ENCODE measurements at places on chromosomes 1 and 21.

GRCh38 chr21:45559216-45560105 lies 17.2 kb upstream of the SLC19A1 start:
- DNase-seq: no peak

DNA sequence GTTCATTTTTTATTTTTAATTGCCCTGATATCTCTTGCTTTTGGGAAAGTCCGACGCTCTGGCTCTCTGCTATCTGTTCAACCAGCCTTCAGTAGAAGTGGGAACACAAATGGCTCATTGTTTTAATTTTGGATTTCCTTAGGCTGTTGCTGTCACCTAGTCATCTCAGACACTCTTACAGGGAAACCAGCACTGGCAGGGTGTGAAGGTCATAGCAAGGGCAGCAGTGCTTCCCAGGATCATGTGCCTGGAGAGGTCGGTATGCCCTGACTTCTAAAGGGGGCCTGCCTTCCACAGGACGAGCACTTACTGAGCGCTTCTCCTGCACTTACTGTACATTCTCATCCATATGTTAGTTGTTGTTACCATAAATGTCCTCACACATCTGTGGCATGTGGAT lies 224.2 kb downstream of the DISC1 start:
- no peak for DNase-seq

GRCh38 chr21:31597683-31598082 lies 61.8 kb upstream of the SOD1 start:
- no peak for DNase-seq

GRCh38 chr1:58848818-58849411 lies 65.1 kb upstream of the JUN start:
- DNase-seq: peak; percentile 78

DNA sequence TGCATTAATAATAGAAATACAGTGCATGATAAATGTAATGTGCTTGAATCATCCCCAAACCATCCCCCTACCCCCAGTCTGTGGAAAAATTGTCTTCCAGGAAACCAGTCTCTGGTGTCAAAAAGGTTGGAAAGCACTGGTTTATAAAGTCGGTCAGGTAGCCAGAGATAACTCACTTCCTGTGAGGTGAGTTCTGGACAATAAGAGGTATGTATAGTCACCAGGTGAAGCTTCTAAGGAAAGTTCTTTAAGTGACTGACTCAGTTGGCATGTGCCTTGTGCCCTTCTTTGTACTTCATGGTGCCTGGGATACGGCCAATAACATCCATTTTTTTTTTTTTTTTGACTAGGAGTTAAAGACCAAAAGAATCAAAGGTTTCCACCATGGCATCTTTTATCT lies 103.7 kb downstream of the GPATCH2 start:
- DNase-seq: no peak

DNA sequence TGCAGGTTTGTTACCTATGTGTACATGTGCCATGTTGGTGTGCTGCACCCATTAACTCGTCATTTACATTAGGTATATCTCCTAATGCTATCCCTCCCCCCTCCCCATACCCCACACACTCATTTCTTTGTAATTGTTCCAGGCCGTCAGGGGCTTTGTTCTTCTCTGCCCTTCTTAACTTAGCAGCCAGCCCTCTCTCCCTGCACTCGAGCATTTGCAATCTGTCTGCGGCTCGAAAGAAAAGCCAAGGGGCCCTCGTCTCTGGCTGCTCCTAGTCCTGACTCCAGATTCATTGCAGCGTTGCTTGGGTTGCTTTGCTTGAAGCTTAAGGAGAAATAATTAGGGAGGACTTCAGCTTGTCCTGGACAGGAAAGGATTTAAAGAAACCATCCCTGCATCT lies 85.7 kb downstream of the ATP1A1 start:
- no peak for DNase-seq

- no peak for DNase-seq
These were observed 2.8 kb downstream of the LDLRAP1 start for GRCh38 chr1:25546193-25546592.

- DNase-seq: peak; percentile 90
These were observed 28.5 kb upstream of the KCNA2 start for GRCh38 chr1:110634455-110635311.

DNA sequence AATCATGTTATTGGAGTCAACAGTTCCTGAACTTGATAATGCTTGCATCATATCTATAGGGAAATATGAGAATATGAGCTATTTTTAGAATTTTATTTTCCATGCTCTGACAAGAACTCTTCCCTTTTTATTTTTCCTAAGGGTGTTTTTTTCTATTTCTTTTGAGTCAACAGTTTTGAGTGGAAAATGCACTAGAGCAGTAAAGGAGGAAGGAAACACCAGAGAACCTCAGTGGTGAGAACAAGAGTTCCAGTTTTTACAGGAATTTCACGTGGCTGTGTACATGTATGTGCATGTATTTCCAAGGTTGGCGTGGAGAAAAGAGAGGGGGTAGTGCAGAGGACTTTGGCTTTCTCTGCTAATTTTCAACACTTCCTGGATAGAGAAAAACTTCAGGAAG lies 63.6 kb upstream of the TNFSF18 start:
- DNase-seq: no peak

DNA sequence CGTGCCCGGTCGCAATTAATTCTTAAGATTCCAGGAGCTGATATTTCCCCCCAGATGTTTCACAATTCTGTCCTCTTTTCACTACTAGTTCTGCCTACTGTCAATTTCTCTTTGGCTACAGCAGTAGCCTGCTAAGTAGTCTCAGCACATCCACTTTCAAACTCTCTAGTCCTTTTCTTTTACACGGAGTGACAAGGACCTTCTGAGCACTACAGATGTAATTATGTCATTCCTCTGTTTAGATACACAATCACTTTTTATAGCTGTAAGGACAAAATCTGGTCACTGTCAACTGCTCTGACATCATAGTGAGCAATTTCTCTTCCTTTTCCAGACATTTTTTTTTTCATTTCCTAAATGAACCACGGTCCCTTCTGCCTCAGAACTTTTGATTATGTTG lies 421.7 kb upstream of the CHRM3 start:
- no peak for DNase-seq

DNA sequence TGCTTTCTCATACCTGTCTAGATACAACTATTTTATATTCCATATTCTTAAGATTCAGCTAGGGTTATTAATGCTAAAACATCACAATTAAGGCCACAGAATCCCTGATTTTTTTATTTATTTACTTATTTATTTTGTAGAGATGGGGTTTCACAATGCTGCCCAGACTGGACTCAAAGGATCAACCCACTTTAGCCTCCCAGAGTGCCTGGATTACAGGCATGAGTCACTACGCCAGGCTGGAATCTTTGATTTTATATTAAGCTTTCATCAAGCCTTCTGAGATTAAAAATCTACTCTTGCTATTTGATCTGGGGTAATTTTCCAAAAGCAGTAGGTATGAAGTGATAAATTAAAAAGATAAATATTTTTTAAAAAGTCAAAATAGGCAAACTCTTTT lies 38.9 kb downstream of the MCOLN2 start:
- no peak for DNase-seq

GRCh38 chr21:17476006-17476405 lies 36.8 kb upstream of the CXADR start:
- DNase-seq: peak; percentile 72

DNA sequence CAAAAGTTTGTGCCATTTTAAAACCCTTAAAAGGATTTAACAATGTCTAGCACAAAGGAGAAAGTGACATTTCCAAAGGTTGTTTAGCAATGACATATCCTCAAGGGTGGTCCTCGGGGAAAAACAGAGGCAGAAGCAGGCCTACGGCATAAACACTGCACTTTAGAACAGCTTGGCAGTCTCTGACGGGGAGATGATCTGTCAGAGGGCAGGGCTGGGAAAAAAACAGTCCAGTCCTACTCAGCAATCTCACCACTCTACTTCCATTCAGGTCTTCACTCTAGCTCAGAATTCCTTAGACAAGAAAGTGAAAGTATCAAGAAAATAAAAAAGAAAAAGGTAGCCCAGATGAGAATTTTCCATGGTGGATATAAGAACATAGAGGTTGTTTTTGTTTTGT lies 4.1 kb downstream of the CRYZ start:
- DNase-seq: no peak

DNA sequence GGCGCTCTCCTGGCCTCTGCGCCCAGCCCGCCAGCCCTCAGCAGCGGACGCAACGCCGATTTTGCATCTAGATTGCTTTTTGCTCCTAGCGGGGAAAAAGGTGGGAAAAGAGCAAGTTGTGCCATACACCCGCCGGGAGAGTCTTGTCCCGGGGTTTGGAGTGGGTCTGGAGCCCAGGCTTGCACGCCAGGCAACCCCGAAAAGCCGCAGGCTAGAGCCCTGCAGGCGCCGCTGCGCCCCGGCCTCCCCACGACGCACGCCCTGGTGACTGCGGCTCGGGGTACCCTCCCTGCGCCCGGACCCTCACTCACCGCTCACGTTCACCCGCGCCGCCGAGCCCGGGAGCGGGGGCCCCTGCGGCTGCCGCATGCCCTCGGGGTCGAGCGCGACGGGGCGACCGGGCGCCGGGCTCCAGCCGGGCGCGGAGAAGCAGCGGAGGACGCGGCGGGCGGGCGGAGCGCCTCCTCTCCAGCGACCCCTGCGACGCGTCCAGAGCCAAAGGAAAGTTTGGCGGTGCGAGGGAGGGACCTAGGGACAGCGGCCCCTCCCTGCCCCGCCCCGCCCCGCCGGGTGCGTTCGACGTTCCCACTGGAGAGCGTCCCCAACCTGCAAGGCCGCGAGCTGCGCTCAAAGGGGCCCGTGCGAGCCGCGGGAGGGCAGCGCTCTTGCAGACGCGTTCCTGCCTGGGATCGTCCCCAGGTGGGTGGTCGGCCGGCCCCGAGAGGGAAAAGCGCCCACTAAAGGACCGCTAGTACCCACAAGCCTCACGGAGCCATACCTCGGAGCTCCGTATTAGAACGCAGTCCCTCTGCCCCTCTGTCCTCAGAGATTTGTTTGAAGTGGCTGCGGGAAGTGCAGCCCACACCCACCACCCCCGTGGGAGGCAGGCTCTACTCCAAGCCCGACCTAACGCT lies at the start of gene LPAR3:
LPAR3 (minus strand) TSS at position 502 of the 914 bp plus-strand sequence. CDS start 27,086 bp downstream, outside the sequence.
- no peak for DNase-seq

DNA sequence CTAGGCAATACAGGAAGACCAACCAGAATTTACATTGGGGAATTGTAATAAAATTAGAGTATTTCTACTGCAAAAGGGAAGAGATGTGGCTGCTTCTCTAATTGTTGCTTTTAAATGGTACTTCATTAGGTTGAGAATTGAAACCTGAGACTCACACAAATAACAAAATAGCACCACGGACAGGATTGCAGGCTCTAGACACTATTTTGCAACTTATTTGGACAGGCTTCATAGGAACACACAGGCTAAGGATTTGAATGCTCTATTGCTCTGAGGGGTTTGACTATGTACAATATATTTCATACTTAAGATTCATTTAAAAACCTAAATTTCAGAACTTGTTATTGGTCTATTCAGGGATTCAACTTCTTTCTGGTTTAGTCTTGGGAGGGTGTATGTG lies 79.6 kb downstream of the ATP1B1 start:
- DNase-seq: no peak

- DNase-seq: no peak
These were observed 28.1 kb upstream of the WASF2 start for GRCh38 chr1:27517907-27518718.

DNA sequence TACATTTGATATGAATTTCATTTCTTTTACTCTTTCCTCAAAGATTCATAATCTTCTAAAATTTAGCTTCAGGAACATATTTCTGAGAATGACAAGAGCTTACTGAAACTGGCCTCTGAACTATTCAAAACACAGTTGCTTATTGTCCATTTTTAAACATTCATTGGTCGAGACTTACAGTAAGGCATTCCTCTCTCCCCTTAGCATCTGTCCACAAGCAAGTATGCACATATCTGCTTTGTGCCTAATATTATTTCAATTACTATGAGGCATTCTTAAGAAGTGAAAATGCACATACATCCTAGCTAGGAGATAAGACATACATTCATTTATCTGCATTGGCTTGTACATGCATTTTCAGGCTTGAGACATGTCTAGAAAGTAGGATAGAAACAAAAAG lies 488.7 kb downstream of the PTBP2 start:
- DNase-seq: no peak

DNA sequence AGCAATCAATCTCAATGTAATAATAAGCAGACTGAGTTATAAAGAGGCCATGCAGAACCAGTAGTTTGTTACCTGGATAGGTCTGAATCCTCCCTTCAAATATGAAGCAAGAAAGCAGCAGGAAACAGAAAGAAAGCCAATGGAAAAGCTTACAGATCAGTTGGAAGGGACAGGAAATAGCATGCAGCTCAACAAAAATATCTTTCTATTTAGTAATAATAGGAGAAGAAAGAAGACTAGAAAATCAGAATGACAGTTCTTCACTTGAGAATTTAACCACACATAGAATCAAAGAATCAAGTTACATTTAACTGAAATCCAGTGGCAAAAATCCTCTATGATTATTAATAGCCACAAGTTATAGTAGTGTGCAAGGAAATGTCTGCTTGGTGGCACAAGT lies 194.4 kb downstream of the EIF4G3 start:
- no peak for DNase-seq

DNA sequence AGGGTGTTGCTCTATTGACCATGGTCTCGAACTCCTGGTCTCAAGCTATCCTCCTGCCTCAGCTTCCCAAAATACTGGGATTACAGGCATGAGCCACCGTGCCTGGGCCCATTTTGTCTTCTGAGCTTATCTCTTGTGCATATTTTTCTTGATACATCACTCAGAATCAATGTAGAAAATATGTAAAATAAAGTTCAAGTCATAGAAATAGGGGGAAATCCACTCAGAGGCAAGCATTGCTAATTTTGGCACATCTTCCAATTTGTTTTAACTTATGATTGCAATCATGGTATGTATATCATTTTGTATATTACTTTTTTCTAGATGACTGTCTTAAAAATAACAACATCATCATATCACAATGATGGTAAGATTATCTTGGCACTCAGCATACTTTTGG lies 21.6 kb downstream of the RIT1 start:
- DNase-seq: no peak

DNA sequence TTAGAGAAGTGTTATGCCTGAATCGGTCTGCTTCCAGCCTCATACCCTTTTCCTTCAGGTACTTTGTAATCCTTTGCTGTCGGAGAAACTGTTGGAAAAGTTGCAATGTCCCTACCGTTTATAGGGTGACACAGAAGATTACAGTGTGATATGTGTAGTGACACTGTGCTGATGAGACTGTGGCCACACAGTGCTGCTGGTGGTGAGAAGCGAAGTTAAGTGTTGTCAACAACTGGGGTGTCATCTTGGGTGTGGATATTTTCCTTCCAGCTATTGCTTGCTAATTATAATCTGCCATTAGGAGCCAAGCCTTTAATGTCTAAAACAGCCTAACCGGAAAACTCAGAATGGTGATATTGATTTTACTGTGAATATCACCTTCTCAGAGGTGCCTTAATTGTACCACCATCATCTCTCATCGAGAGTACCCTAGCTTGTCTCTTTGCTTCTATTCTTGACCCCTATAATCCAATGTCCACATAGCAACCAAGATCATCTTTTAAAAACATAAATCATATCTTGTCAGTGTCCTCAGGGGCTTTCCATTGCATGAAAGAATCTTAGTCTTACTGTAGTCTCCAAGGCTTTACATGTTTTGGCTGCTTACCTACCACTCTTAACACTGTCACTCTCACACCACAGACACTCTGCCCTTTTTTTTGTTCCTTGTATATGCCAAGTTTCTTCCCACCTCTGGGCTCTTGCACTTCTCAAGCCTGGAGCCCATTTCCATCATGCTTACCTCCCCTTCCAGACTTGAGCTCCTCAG lies 89.4 kb upstream of the PGD start:
- DNase-seq: no peak
